ENCODE measurements at places on chromosomes 7 and 10. TPM values are rescaled to one million over a fixed set of nuclear protein-coding genes. Genes with fewer than 3 reads are reported as not detected.

DNA sequence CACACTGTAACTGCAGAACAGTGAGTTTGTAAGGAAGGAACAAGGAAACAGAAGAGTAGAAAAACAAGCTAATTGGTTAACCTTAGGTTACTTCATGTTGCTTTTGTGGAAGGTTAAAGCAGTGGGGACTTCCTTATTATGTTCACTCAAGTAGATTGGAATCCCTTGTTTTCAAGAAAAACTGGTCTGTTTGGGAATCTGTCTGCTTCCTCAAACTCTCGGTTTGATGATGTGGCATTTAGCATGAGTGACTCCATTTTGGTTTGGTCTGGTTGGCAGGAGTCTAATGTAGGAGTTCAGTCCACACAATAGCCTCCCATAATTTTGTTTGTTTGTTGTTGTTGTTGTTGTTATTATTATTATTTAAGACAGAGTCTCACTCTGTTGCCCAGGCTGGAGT lies 3.8 kb upstream of the TRIM56 start:
- DNase-seq, result no peak
- H3K27me3 ChIP-seq, result no peaks in the 10 kb centered on the region
- H3K36me3 ChIP-seq, result no peaks in the 10 kb centered on the region
- no peak overlapping the region for H3K27ac ChIP-seq
- no peak overlapping the region for H3K4me3 ChIP-seq

Gene MLXIPL
- not detected for total RNA-seq

DNA sequence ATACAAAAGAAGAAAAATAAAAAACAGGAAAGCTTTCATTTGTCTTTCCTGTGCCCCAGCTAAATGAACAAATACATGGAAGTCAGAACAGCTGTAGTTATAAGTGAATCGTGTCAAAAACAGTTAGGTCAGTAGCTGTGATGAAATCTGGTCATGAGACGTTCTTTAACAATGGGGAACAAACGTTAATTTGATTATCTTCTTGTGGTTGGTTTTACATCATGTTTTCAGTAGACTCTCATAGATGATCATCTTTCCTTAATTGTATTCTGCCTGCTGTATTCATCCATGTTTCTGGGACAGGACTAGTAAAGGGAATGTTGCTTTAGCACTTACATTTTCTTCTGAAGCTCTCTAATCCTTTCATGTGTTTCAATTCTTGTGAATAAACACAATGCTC lies 97.0 kb downstream of the PCLO start:
- H3K27me3 ChIP-seq, result no peaks in the 10 kb centered on the region
- H3K36me3 ChIP-seq, result no peaks in the 10 kb centered on the region
- H3K27ac ChIP-seq, result no peak overlapping the region
- no peak for DNase-seq
- H3K4me1 ChIP-seq, result no peaks in the 10 kb centered on the region

DNA sequence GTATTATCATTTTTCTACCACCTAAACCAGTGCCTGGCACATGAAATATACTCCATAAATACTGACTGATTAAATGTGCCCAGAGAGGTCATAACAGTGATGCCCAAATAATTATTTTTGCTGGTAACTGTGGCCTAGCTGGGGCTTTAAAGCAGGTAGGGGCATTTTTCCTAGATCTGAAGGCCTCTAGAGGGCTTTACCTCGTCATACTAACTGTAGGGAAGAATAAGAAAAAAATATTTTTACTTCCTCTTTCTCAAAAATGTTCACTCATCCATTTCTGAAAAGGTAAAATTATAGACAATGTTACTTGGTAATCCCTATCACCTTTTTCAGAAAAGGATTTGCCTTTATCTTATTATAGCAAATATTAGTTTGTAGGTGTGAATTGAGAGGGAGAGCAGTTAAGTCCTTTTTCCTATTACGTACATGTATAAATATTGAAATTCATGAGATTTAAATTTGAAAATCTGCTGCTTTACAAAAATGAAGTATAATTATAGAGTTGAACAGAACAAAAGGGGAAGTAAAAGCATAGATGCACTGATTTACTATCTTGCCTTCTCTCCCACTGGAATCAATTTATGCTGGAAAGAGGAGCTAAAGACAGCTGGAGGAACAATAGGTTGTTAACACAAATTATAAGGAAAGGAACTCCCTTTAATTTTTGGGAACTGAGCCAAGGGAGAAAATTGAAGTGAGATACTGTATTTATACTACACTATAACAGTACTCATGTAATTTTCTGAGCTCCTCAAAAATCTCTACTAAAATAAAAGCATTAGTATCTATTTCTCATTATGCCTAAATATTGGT lies 71.5 kb upstream of the NOBOX start:
- no peak for DNase-seq
- no peaks in the 10 kb centered on the region for H3K4me1 ChIP-seq
- H3K4me3 ChIP-seq, result no peak overlapping the region
- no peak overlapping the region for H3K27ac ChIP-seq
- H3K27me3 ChIP-seq, result no peaks in the 10 kb centered on the region
- no peaks in the 10 kb centered on the region for H3K36me3 ChIP-seq

DNA sequence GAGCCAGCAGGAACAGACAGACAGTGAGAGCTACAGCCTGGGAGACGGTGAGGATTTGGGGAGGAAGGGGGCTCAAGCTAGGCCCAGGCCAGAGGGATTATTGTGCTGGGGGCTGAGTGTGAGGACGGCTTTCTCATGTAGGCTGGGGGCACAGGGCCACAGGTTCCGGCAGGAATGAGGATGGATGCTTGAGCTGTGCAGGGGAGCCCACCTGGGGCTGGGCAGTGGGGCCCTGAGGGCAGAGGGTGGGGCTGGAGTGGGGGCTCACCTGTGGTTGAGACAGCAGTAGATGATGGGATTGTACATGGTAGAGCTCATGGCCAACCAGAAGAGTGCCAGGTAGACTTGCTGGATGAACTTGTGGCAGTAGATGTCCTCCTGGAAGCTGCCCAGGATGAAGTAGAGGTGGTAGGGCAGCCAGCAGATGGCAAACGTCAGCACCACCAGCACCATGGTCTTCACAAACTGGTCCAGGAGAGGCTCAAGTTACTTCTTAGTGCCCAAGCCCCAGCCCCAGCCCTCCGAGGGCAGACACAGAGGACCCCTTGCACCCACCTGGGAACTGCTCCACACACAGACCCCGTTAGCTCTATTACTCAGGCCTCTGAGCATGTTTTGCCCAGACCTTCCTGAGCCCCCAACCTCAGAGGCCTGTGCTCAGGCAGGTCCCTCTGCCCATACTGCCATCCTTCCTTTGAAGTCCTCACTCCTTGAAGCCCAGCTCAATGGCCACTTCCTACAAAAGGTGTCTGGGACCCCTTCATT lies 9.7 kb downstream of the TACR2 start:
- H3K27ac ChIP-seq, result no peak overlapping the region
- no peak for DNase-seq
- peaks cover 24% of the 10 kb centered on the region for H3K4me1 ChIP-seq
- no peaks in the 10 kb centered on the region for H3K36me3 ChIP-seq
- H3K27me3 ChIP-seq, result no peaks in the 10 kb centered on the region

Gene LSM8
- 39.1 TPM for total RNA-seq

GRCh38 chr10:22874189-22874854 lies 53.5 kb upstream of the ARMC3 start:
- no peaks in the 10 kb centered on the region for H3K4me1 ChIP-seq
- no peak overlapping the region for H3K4me3 ChIP-seq
- no peak for DNase-seq
- H3K36me3 ChIP-seq, result no peaks in the 10 kb centered on the region

- H3K36me3 ChIP-seq, result no peaks in the 10 kb centered on the region
- peaks cover 14% of the 10 kb centered on the region for H3K27me3 ChIP-seq
- H3K4me3 ChIP-seq, result no peak overlapping the region
- H3K27ac ChIP-seq, result no peak overlapping the region
These were observed 121.7 kb downstream of the C7orf25 start for GRCh38 chr7:42790196-42790595.

DNA sequence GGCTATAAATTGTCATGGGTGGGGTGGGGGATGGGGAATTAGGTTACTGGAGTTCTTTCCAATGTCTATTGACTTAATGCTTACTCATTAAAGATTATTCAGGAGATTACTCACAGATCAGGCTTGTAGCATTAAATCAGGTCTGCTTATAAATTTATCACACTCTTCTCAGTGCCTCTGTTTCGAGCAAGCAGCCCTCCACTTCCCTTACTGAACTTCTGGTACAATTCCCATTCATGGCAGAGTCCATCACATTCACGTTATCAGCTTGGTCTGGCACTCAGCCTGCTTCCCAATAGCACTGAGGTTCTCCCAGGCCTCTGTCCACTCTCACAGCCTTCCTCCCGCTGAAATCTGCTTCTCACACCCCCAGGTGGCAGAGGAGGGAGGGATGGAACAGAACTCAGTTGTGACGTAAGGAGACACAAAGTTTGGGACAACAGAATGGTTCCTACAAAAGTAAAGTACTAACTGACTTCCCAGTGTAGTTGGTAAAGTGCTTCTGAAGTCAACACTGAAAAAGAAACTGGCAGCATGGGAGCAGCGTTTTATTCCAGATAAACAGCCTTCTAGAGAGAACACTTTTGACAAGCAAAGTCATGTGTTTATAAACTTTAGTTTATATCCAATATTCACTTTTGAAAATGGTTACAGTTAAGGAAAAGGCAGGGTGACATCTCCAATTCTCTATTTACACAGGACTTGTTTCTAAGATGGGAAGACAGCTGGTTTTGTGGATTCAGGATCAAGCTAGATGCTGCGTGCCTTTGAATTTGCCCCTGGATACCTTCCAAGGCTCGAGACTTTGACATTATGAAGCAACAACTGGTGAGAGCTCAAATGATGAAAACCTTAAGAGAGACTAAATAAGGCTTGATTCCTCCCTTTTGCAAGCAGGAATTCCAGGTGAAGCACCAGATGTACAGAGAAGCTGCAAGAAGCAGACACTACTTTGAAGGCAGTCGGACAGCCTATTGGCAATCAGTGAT lies 81.4 kb downstream of the ATXN7L1 start:
- H3K4me3 ChIP-seq, result 0 out of 2 replicates have a peak overlapping the region, but pooled peaks have one; percentile 5
- H3K4me1 ChIP-seq, result peaks cover 35% of the 10 kb centered on the region
- peak overlapping the region; percentile 67 for H3K27ac ChIP-seq
- no peaks in the 10 kb centered on the region for H3K27me3 ChIP-seq

Gene NT5C3A
- 22.5 TPM for total RNA-seq

Gene TMEM273
- total RNA-seq, result not detected

Gene ADAM22
- not detected for total RNA-seq

- no peaks in the 10 kb centered on the region for H3K36me3 ChIP-seq
- H3K4me1 ChIP-seq, result no peaks in the 10 kb centered on the region
- DNase-seq, result no peak
- H3K4me3 ChIP-seq, result no peak overlapping the region
These were observed 254.1 kb downstream of the ARL4A start for GRCh38 chr7:12941512-12941911.

- no peak overlapping the region for H3K4me3 ChIP-seq
- no peak for DNase-seq
- no peaks in the 10 kb centered on the region for H3K4me1 ChIP-seq
- no peak overlapping the region for H3K27ac ChIP-seq
These were observed 27.7 kb downstream of the EBF3 start for GRCh38 chr10:129936266-129936922.

DNA sequence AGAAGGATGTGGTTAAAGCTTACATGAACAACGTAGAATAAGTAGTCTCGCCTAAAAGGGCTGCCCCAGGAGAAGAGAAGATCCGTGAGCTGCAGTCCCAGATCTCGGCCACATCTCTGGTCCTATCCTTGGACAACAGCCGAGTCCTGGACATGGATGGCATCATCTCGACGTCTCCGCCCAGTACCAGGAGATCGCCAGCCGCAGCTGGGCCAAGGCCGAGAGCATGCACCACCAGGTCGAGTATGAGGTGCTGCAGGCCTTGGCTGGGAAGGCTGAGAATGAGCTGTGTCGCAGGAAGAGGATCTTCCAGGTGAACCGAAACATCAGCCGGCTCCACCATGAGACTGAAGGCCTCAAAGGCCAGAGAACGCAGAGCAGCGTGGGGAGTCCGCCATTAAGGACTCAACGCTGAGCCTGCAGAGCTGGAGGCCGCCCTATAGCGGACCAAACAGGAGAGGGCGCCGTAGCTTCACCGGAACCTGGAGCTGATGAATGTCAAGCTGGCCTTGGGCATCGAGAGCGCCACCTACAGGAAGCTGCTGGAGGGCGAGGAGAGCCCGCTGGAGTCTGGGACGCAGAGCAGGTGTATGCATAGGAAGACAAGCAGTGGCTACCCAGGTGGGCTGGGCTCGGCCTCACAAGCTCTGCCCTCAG lies 22.2 kb downstream of the LIPK start:
- H3K4me1 ChIP-seq, result no peaks in the 10 kb centered on the region
- peak; percentile 22 for DNase-seq
- H3K27ac ChIP-seq, result no peak overlapping the region
- H3K4me3 ChIP-seq, result no peak overlapping the region
- no peaks in the 10 kb centered on the region for H3K36me3 ChIP-seq
- H3K27me3 ChIP-seq, result peaks cover 17% of the 10 kb centered on the region

All from GM23248 (cell line).